Progenitor cell of endocrine pancreas (in vitro differentiated cells): ENCODE measurements at places on chromosomes 4 and X. TPM values are rescaled to one million over a fixed set of nuclear protein-coding genes. Genes with fewer than 3 reads are reported as not detected.

DNA sequence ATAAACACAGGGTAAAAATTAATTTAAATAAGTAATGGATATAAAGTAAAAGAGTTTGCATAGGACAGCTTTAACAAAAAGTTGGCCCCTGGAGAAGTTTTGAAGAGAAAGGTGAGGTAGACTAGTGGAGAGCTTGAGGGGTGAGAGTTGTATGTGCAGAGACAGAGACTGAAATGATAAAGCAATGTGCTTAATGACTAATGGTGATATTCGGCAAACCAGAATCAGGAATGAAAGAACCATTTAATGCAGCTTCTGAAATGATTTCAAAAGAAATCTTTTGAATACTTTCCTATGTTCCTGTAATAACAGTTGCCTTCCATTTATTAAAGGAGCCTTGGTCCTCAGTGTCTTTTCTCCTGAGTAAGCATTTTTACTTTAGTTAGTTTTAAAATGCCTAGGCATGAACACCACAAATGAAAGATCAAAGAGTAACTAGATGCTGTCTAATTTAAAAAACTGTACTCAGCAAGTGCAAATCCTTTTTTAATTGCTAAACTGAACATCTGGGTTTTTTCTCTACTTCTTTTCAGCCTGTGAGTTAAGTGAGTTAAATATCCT is 28.5 kb downstream of the CAMK2D start:
- DNase-seq: no peak

- DNase-seq: no peak
Measured at GRCh38 chrX:30680618-30681017, 27.4 kb downstream of the GK start.

- no peak for DNase-seq
Measured at GRCh38 chr4:39950861-39951481, 26.7 kb downstream of the PDS5A start.

The DDX53 gene
- total RNA-seq: not detected in 2 replicates

The HS3ST1 gene
- total RNA-seq: 1.9 and 3.4 TPM in 2 replicates

The MPC1L gene
- total RNA-seq: not detected in 2 replicates

The EFHC2 gene
- 1.4 and 1.8 TPM in 2 replicates for total RNA-seq

DNA sequence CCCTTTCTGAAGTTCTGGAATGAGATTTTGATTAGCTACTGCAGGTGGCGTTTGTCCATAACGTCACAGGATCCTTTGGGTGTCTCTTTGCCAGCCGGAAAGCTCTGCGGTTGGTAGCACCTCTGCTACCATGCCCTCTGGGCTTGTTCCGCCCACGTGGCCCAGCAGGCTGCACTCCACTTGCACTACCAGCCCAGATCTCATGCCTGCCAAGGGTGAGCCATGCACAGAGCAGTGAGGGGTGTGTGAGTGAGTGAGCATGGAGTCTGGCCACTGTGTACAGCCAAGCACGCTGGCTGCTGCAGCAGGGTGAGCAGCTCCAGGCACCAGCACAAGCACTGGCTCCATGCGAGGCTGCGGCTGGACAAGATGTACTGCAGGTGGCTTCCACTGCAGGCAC is 6.6 kb upstream of the HNRNPD start:
- no peak for DNase-seq

- DNase-seq: no peak
Measured at GRCh38 chr4:14335872-14336271, 666.4 kb upstream of the CPEB2 start.

The ELF4 gene
- total RNA-seq: 4.8 and 6.2 TPM in 2 replicates

The HAND2 gene
- total RNA-seq: 2.5 and 3.9 TPM in 2 replicates

DNA sequence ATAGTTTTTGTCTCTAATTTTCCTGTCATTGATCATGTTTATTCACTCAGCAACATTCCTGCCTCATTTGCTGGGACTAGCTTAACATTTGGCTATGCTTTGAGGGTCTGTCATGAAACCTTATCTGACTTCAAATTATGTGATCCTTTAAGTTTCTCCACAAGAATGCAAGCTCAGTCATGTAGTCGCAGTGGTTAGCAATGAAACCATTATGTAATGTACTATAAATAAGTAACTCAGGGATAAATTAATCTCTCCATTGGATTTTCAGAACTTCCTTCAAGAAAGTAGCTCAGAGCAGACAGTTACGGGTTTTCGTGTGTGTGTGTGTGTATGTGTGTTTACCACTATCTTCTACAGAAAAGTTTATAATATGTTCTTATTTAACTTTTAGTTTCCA is 993.6 kb downstream of the ADGRL3 start:
- DNase-seq: no peak

DNA sequence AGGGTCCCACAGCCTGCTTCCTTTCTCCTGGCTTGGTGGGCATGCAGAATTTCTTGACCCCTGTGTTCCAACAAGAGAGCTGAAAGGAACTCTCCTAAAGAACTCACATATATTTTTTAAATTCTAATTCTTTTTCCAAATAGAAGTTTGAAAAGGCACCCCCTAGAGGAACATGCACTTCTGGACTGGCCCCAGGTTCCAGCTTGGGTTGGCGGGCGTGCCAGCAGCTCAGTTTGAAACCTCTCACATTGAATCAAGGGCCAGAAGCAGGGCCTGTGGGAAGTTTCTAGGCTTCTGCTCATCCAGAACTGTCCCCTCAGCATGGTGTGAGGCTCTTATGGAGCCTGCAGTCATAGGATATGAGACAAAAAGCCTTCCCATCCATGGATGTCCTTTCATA is 132.6 kb downstream of the ATG4A start:
- DNase-seq: no peak

GRCh38 chr4:21722157-21722839 is 226.3 kb downstream of the KCNIP4 start:
- DNase-seq: no peak

- no peak for DNase-seq
Measured at GRCh38 chrX:142804085-142804484, 221.6 kb upstream of the SPANXN4 start.

DNA sequence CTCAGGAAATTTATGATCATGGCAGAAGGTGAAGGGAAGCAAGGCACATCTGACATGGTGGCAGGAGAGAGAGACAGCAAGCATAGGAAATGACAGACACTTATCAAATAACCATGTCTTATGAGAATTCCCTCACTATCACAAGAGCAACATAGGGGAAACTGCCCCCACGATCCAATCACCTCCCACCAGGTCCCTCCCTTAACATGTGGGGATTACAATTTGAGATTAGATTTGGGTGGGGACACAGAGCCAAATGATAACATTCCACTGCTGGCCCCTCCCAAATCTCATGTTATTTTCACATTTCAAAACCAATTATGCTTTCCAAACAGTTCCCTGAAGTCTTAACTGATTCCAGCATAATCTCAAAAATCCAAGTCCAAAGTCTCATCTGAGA is 8.2 kb upstream of the TMA16 start:
- no peak for DNase-seq

DNA sequence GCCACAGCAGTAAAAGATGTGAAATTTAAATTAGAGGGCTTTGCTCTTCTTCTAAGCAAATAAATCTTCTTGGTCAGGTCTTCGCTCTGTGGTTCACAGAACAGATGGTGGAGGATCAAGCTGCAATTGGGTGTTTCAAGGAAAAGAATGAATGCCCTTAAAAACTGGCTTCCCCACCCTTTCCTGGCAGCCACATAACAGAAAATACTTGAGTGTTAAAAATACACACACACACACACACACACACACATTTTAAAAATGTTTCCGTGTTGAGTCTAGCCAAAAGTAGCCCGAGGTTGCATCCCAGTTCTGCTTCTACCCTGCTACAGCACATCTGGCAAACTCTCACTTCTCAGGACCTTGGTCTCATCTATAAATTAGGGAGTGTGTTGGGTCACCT is 56.7 kb upstream of the FGFBP2 start:
- DNase-seq: no peak

DNA sequence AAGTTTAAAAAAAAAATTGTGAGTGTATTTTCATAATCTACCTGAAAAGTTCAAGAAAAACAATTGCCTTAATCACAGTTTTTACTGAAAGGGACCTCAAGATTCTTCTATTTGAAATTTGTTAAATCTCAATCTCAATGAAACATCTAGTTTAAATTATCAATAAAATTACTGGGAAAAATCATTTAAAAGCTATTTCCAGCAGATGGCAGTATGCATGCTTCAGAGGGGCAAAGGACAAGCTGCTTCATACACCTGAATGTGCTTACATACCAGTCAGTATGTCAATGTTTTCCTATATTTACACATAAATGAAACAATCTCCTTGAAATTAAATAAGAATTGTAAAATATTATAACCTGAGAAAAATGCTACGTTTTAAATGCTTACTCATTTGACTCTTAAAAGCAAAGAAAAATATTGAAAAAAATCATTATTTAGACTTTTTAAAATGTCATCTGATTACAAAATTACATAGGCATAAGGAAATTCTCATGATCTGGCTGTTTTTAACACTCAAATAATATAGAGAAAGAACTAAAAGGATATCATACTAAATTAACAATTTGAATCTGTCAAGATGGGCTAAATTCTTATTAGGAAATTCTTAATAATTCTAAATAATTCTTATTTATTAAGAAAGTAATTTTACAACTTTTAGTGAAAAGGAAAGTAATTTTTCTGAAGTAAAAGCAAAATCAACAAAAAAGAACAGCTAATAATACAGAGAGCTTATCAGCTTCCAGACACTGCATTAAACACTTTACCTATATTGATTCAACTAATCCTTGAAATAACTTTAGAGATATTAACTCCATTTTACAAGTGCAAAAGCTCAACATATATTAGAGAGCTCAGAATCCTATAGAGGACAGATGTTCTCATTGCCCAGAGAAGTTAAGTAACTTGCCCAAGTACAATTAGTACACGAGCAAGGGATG is 242.1 kb downstream of the ADAMTS3 start:
- DNase-seq: no peak

DNA sequence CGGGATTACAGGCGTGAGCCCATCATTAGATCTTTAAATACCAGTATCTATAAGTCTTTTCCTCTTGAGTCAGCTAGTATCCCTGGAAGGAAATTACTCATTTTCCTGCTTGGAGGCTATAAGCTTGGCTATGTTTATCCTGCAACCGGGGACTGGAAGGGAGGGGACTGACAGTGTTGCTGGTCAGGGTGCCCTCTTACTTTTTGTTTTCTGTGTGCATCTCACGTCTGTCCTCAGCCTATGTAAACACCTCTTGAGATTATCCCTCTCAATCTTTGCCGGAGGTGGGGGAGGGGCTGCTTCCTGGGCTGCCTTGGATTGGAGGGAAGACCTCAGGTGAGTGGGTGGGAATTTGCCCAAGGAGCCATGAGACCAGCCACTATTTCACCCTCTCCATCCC is 37.0 kb downstream of the HTT start:
- DNase-seq: no peak

The TCEAL2 gene
- total RNA-seq: 5.9 and 7.2 TPM in 2 replicates

GRCh38 chr4:106320235-106320634 is 3.9 kb downstream of the AIMP1 start:
- DNase-seq: no peak

The LEF1 gene
- 2.1 and 3.2 TPM in 2 replicates for total RNA-seq

GRCh38 chrX:134760650-134761049 is 102.4 kb upstream of the PLAC1 start:
- DNase-seq: no peak

DNA sequence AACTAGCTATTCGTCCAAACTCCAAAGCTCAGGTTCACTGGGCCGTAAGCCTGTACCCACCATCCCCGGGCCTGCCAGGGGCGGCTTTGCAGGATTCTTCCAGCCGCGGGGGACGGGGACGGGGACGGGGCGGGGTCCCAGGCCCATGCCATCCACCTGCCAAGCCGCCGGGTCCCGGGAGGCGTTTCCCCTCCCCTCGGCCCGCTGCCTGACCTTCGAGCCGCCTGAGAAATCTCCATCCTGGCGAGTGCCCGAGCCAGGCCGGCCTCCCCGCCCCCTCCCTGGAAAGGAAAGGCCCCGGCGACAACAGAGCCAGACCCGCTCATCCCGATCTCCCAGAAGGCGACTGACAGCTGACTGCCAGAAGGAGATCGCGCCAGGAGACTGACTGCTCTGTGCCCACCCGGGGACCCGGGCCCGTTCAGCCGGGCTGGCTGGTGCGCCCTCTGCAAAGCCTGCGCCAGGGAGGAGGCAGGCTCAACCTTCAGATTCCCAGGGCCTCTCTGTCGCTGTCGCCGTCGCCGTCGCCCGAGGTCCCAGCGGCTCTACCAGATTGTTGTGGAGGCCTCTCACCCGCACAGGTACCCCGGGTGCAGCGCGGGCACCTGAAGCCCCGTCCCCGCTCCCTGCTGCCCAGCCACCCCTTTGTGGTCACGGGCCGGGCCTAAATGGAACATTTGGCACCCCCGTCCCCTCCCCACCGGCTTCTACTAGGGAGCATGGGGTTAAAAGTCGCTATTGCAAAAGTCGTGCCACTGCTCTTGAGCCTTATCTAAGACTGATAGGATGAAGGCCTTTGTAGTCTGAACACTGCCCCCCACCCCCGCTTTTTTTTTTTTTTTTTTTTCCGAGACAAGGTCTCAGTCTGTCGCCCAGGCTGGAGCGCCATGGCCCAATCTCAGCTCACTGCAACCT is at the start of gene RGN:
TSS of gene RGN (plus strand) at position 315 of the 915 bp plus-strand sequence. CDS start 2,702 bp downstream, outside the sequence.
- DNase-seq: peak; percentile 10

GRCh38 chr4:97548186-97548585 is 595.1 kb downstream of the STPG2 start:
- no peak for DNase-seq

GRCh38 chr4:46878641-46879040 is 30.4 kb downstream of the COX7B2 start:
- DNase-seq: no peak

The SOWAHB gene
- 4.3 and 4.9 TPM in 2 replicates for total RNA-seq

DNA sequence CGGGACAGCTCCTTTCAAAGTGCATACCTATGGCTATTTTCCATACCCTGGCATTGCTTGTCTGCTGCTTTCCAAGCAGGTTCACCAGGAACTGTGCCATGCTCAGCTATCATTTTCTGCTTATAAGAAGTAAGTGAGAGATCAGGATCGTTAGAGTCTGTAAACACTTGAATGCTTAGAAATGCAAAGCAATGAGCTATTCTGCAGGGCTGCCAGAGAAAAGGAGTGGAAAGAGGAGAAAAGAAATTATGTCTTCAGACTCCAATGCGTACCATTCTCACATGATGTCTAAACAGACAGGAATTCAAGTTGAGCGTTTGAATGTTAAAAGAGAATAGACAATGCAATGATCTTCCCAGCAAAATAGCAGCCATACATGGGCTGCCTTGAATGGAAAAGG is 245.5 kb upstream of the SLC7A11 start:
- no peak for DNase-seq

- DNase-seq: no peak
Measured at GRCh38 chr4:48575964-48576363, 85.9 kb downstream of the ZAR1 start.

The LINC00632 gene
- 152 and 154 TPM in 2 replicates for total RNA-seq

GRCh38 chrX:39477031-39477761 is 620.6 kb downstream of the BCOR start:
- peak; percentile 15 for DNase-seq

- DNase-seq: no peak
Measured at GRCh38 chr4:58261526-58261925, 1151.3 kb upstream of the IGFBP7 start.

DNA sequence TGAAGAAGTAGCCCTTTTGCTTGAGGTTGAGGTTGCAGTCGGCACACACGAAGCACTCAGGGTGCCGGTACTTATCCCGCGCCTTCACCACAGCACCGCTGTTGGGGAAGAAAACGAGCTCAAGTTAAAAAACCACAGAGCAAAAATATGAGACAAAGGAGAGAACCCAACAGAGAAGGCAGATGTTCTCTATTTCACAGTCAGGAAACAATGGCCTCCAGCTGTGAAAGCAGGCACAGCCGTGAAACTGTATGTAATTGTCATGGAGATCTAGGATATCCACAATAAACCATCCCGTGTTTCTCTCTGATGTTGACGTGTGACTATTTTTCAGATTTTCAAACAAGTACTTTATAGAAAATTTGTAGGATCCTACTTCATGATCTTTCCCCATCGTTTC is 30.9 kb upstream of the CCDC110 start:
- DNase-seq: no peak
